ENCODE measurements at places on chromosomes 4 and X.

DNA sequence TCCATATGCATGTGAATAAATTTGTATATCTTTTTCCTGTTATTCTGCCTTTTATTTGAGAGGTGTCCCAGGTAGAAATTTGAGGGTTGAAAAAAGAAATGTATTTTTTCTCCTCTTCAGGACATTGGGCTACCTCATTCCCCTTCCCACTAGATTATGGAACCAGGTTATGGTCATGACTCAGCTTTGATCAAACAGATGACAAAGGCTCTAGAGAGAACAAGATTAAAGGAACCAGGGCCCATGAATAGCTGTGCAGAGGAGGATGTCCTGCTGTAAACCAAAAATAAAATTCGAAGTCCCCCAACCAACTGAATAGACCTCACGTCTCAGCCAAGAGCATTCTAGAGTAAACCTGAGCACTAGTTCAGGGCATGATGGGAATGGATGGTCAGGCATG, 313.2 kb downstream of the RAPGEF2 start:
- no peak for DNase-seq

DNA sequence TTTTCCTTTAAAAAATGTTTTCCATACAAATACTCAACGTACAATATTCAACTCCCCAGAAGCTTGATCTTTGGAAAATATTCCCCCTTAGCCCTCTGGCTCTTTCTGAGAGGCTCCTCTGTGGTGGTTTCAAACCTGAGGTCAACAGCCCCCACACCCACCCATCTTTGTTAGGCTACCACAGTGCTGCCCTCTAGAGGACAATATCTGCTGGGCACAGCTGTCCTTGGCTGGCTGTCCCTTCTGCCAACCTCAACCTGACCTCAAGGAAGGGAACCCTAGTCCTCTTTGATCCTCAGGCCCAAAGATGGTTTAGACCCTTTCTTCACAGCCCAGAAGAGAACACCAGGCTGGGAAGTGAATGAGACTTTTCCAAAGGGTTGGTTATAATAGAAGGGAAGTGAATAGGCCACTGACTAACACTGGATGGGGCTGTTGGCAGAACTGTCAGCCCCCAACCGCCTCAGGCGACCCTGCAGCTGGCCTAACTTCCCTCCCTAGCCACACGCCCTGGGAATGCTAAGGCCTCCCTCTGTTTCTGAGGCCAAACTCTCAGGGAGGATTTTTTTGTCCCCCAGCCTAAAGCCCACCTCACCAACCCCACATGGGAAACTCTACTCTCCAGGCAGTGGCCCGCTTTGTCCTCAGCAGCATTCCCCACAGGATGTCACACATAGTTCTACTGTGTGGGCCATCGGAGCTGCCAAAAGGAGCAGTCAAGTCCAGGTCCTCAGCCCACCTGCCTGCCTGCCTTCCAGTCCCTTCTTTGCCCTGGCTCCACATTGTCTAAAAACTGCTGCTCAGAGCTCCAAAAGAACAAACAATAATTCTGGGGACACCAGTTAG, 34.3 kb downstream of the NYX start:
- DNase-seq: no peak

DNA sequence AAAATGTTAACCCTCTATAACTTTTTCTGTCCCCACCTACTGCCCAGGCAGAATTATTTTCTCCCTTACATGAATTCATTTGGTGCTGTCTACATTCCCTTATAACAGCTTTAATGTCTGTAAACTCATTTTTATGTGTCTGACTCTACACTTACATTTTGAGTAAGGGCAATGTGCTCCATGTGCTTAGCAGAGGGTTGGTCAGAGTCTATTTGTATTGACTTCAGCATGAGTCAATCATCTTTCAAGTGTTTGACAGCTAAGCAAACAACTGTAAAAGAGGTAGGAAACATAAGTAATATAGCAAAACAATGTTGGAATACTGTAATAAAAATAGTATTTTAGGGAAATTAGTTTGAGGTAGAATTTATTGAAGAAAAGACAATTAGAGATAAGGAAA, 6.3 kb downstream of the IL15 start:
- no peak for DNase-seq

DNA sequence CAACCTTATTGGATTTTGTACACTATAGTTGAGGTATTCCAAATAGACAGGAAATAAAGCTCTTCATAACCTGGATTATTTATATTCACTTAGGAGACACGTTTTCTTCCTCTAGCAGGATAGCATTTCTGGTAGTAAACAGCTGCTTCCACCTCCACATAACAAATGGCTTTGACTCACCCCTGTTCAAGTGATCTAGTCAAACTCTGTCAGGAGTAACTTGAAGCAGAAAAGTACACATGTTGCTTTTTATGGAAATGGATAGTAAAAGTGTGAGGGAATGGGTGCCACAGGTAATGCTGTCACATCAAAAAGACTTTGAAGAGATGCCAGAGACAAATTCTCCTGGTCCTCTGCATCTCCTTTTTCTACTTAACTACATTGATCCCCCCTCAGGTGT, 258.7 kb upstream of the SLC7A11 start:
- DNase-seq: no peak

DNA sequence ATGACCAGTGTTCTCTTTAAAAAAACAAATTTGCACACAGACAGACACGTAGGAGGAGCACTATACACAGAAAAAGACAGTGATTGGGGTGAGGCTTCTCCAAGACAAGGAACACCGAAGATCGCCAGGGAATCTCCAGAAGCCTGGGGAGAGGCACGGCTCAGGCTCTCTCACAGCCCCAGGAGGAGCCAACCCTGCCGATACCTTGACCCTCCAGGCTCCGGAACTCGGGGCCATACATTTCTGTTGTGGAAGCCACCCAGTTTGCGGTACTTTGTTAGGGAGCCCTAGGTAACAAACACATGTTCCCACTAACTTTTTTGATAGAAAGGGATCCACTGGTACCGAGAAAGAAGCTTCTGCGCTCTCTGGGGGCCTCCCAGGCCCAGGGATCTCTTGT, 55.8 kb downstream of the DCTD start:
- DNase-seq: no peak

GRCh38 chrX:95885074-95885473, 799.6 kb upstream of the DIAPH2 start:
- DNase-seq: no peak

GRCh38 chr4:145920205-145920604, 18.4 kb downstream of the ZNF827 start:
- DNase-seq: peak; percentile 74

GRCh38 chr4:39037491-39037825, 5.2 kb upstream of the TMEM156 start:
- DNase-seq: no peak

- no peak for DNase-seq
Measured at GRCh38 chrX:52078131-52078530, 9.1 kb upstream of the MAGED4B start.

GRCh38 chrX:47507153-47507867, 24.3 kb upstream of the ZNF41 start:
- no peak for DNase-seq

GRCh38 chrX:47278691-47279090, 45.9 kb downstream of the USP11 start:
- DNase-seq: no peak

GRCh38 chrX:39144323-39144722, 343.1 kb downstream of the MID1IP1 start:
- no peak for DNase-seq

- no peak for DNase-seq
Measured at GRCh38 chr4:42607011-42607726, 49.7 kb downstream of the ATP8A1 start.

DNA sequence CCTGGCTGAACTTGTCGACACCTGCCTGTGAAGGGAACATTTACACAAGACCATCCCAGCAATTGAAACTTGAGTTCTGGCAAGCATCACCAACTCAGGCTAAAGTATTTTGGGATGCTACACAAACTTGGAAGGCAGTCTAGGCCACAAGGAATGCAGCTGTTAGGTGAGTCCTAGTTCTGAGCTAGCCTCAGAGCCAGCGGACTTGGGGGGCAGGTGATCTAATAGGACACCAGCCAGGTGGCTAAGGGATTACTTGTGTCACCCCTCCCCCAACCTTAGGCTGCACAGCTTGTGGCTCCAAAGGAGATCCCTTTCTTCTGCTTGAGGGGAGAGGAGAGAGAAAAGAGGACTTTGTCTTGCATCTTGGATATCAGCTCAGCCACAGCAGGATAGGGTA, 62.3 kb upstream of the DKK2 start:
- DNase-seq: no peak

GRCh38 chrX:41209853-41210252, 124.1 kb upstream of the DDX3X start:
- no peak for DNase-seq

Measured in HS-27A (cell line).